ENCODE measurements at places on chromosomes 7 and 10. TPM values are rescaled to one million over a fixed set of nuclear protein-coding genes. Genes with fewer than 3 reads are reported as not detected.
A peak's percentile ranks its signal among the peaks of the same experiment; 100 is the strongest.

APBB1IP gene
- 64.8 TPM for total RNA-seq

NODAL gene
- total RNA-seq, result not detected

UCN3 gene
- not detected for total RNA-seq

FRAT2 gene
- total RNA-seq, result 5.6 TPM

WDR86 gene
- 0.25 TPM for total RNA-seq

ENTPD1 gene
- total RNA-seq, result 4.6 TPM

TMUB1 gene
- total RNA-seq, result 64.2 TPM

DNA sequence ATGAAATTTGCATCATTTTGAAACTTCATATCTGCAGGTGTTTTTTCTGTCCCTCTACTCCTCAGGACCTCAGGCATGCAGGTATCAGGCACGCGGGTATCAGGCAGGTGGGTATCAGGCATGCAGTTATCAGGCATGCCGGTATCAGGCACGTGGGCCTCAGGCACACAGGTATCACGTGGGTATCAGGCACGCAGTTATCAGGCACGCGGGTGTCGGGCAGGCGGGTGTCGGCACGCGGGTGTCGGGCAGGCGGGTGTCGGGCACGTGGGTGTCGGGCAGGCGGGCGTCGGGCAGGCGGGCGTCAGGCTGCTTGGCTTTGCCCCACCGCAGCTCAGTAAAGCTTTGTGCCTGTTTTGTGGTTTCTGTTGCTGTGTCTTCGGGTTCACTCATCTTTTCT is 8.7 kb downstream of the SPRN start:
- H3K27me3 ChIP-seq, result no peaks in the 10 kb centered on the region
- H3K4me1 ChIP-seq, result no peaks in the 10 kb centered on the region
- peaks cover 56% of the 10 kb centered on the region for H3K36me3 ChIP-seq
- no peak overlapping the region for H3K4me3 ChIP-seq
- DNase-seq, result no peak

DNA sequence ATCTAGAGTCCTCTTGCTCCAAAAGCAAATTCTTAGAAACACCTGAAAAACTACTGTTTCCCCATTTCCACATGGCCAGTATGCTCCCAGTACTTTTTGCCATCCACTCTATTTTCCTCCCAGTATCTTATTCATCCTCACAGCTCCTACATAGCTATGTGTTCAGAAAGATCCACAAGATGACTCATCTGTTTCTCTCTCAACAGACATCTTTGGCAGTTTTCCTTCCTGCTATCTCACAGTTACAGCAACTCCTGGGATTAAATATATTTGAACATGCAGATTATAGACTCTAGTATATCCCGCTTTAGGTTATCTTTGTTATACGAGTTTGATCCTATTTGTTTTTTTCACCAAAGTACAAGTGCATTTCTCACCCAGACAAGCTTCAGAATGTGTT is 675.6 kb upstream of the POT1 start:
- H3K27me3 ChIP-seq, result no peaks in the 10 kb centered on the region
- H3K4me1 ChIP-seq, result no peaks in the 10 kb centered on the region
- H3K36me3 ChIP-seq, result no peaks in the 10 kb centered on the region
- H3K27ac ChIP-seq, result no peak overlapping the region

GRCh38 chr7:127940381-127941160 is 90.7 kb downstream of the LRRC4 start:
- H3K27ac ChIP-seq, result no peak overlapping the region
- H3K4me3 ChIP-seq, result no peak overlapping the region
- no peak for DNase-seq
- no peaks in the 10 kb centered on the region for H3K27me3 ChIP-seq
- H3K4me1 ChIP-seq, result peaks cover 4% of the 10 kb centered on the region

DNA sequence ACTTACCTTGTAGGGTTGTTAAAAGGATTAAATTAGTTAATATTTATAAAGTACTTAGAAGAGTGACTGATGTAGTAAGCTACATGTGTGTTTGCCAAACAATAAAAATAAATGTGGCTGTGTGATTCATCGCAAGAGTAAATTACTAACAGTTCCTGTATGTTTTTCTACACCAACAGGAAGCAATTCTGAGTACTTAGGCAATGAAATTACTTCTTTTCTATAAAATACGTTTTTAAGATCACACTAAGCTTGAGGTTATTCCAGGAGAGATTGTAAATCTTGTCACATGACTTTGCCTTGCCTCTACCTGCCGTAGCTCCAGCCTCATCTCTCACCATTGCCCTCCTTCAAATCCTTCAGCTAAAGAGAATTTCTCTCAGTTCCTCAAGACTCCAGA is 18.1 kb upstream of the GSTK1 start:
- peaks cover 18% of the 10 kb centered on the region for H3K36me3 ChIP-seq
- no peak overlapping the region for H3K4me3 ChIP-seq
- peak overlapping the region; percentile 86 for H3K27ac ChIP-seq
- H3K27me3 ChIP-seq, result no peaks in the 10 kb centered on the region
- peaks cover 66% of the 10 kb centered on the region for H3K4me1 ChIP-seq

GRCh38 chr10:127932521-127933270 is 25.8 kb downstream of the PTPRE start:
- no peaks in the 10 kb centered on the region for H3K27me3 ChIP-seq
- no peak for DNase-seq

DNA sequence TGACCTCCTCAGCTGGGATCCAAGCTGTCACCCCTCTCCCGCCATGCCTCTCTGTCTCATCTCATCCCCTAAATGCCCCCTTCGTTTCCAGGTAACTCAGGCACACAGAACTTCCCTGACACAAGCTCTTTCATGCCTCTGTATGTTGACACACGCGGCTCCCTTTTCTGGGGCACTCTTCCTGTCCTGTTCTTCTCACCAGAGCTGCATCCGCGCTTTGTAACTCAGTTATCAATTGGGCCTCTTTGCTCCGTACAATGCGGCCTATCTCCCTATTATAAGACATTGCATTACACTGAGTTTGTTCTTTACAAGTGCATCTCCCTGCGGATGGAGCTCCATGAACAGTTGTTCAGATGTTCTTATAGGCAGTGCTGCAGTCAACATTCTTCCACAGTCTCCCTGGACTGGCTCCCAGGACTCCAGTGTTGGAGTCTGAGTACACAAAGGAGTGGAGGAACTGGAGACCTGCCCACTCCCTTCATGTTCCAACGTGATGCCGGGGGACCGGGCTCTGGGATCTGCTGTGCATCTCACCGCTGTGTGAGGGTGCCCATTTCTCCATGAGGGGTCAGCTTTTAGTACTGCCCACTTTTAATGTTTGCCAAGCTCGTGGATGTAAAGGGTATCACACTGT is 56.9 kb upstream of the TNS3 start:
- no peaks in the 10 kb centered on the region for H3K27me3 ChIP-seq
- no peak overlapping the region for H3K27ac ChIP-seq
- no peaks in the 10 kb centered on the region for H3K4me1 ChIP-seq
- H3K4me3 ChIP-seq, result no peak overlapping the region
- no peak for DNase-seq

- H3K4me3 ChIP-seq, result no peak overlapping the region
- no peaks in the 10 kb centered on the region for H3K36me3 ChIP-seq
- peaks cover 19% of the 10 kb centered on the region for H3K4me1 ChIP-seq
- H3K27me3 ChIP-seq, result no peaks in the 10 kb centered on the region
- no peak overlapping the region for H3K27ac ChIP-seq
- no peak for DNase-seq
Measured at GRCh38 chr10:103680869-103681236, 174.5 kb downstream of the SH3PXD2A start.

DNA sequence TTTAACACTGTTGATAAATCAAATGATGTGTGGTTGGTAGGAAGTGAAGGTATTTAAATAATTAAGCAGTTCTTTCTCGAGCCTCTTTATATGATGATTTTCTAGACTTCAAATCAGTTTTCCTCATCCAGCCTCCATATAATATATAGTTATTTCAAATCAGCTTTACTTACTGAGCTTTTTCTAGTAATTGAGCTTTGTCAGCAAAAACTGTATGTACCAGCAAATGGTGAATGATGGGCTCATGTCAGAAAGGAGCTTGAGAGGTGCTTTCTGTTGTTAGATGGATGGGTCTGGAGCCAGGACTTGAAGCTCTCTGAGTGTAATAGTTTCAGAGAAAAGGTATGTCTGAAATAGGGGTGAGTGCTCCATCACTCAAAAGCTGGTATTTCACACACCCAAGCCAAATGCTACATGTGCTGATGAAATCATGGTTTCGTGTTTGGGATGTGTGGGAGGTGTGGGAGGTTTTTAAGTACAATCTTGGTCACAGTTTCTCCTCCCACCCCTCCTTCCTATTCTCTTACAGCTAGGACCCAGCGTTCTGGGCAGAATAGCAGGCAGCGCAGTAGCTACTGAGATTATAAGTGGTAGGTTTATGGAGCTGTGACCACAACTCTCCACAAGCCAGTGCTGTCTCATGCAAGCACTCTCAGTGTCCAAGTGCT is 55.8 kb downstream of the LRMDA start:
- peak; percentile 9 for DNase-seq
- H3K27ac ChIP-seq, result no peak overlapping the region
- no peaks in the 10 kb centered on the region for H3K4me1 ChIP-seq
- H3K4me3 ChIP-seq, result no peak overlapping the region

DNA sequence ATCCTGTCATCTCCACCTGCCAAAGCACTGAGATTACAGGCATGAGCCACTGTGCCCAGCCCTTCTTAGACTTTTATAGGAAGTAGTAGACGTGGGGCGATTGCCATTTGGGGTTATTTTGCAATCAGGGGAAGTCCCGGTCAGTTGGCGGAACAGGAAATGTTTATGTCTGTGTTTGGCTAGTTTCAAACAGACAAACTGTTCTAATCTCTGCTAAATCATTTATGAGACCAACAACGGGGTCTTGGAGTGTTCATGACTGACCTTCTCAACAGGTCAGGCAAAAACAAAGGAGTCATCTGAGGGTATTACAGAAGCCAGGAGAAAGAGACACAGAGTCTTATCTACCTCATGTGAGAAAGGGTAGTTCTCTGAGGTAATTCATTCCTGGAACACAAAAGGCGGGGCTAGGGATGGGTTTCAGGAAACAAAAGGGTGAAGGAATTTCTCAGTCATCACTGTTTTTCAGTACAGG is 6.6 kb upstream of the TPK1 start:
- H3K4me1 ChIP-seq, result peaks cover 17% of the 10 kb centered on the region
- DNase-seq, result peak; percentile 69
- peak overlapping the region; percentile 6 for H3K4me3 ChIP-seq
- H3K27me3 ChIP-seq, result no peaks in the 10 kb centered on the region

DNA sequence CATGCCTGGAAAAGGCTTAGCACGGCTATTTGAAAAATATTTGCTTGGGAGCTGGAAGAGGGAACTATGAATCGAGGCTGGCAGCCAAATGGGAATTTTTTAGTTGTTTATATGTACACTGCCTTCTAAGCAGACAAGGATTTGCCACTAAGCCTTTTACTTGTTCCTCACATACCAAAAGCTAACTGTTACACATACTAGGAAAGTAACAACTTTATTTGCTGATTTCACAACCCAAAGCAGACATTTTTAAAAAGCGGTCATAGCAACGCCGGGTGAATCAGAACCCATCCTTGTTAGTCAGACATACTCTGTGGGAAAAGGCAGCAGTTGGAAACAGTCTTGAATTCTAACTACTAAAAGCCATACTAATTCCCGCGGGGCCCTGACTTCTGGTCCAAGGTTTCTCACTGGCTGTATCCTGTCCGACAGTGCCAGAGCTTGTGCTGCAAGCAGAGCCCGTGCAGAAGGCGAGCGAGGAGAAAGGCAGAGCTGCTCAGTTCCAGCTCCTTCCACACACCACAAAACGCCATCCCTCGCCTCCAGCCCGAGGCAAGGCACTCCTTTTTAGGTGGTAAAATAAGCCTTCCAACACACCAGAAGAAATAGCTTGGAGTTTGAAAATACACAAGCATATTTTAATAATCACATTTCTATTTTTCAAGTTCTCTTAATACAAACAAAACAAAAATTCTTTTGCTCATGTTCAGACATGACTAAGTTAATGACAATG is 89.2 kb downstream of the RNF216 start:
- no peaks in the 10 kb centered on the region for H3K27me3 ChIP-seq
- peaks cover 57% of the 10 kb centered on the region for H3K36me3 ChIP-seq
- peak overlapping the region; percentile 27 for H3K27ac ChIP-seq
- no peak for DNase-seq

- DNase-seq, result no peak
- no peak overlapping the region for H3K27ac ChIP-seq
- H3K36me3 ChIP-seq, result no peaks in the 10 kb centered on the region
- peaks cover 10% of the 10 kb centered on the region for H3K4me1 ChIP-seq
- H3K4me3 ChIP-seq, result peak overlapping the region; percentile 57
Measured at GRCh38 chr10:84193846-84194423, 402 bp upstream of the CDHR1 start.

DNA sequence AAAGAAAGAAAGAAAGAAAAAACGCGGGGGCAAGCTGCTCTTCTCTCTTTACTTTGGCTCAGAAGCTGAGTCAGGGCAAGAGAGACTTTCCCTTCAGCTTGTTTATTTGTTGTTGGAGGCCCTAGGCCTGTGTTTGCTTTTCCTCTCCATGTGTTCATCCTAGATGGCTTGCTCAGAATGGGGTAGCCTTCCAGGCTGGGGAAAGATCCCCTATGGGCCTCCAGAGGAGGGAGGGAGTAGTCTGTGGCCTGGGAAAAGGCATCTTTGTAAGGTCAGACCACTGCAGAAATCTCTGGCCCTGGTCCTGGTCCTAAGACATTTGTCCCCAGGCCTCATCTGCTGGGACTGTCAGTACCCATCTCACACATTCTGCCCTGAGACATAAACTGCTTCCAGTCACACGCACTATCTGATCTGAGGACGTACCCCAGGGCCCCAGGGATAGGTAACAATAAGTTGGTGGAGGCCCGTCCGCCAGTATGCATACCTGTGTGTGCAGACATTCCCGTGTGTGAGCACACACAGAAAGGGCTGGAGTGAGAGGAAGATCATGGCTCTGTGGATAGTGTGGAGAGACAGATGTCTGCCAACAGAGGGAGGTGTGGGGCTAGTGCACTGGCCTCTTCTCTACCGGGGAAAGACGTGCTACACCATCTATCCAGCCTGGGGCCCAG is 4.9 kb upstream of the SCD start:
- no peaks in the 10 kb centered on the region for H3K27me3 ChIP-seq
- H3K4me1 ChIP-seq, result peaks cover 19% of the 10 kb centered on the region
- no peak overlapping the region for H3K4me3 ChIP-seq
- peaks cover 3% of the 10 kb centered on the region for H3K36me3 ChIP-seq
- DNase-seq, result peak; percentile 73

- H3K36me3 ChIP-seq, result no peaks in the 10 kb centered on the region
- no peak overlapping the region for H3K27ac ChIP-seq
- H3K4me3 ChIP-seq, result no peak overlapping the region
Measured at GRCh38 chr10:66698069-66698468, 227.8 kb upstream of the LRRTM3 start.

GRCh38 chr10:30141423-30141822 is 82.0 kb upstream of the JCAD start:
- peaks cover 4% of the 10 kb centered on the region for H3K27me3 ChIP-seq
- no peaks in the 10 kb centered on the region for H3K4me1 ChIP-seq
- no peak overlapping the region for H3K4me3 ChIP-seq
- no peak overlapping the region for H3K27ac ChIP-seq
- no peak for DNase-seq

DNA sequence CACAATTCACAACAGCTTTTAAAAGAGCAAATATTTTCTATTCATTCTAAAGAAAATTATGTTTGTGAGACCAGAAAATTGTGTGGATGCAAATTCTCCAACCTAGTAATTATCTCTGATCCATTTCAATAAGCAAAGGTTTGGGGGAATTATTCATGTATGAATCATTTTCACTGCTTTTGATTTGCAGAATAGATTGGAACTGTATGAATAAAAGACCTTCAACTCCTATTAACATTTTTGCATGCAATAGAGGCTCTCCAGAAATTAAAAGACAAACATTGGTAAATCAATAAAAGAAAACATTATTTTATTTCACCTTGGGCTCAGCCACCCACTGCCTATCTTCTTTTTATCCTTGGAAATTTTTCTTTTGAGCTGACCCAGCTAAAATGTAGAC is 43.5 kb downstream of the FEZF1 start:
- no peak overlapping the region for H3K27ac ChIP-seq
- DNase-seq, result no peak
- no peaks in the 10 kb centered on the region for H3K4me1 ChIP-seq
- peaks cover 2% of the 10 kb centered on the region for H3K27me3 ChIP-seq
- no peak overlapping the region for H3K4me3 ChIP-seq
